Occipital lobe (tissue), 3 donors: ENCODE measurements at places on chromosomes 7 and 10.

- no peak for DNase-seq
Measured at GRCh38 chr10:116247691-116248090, 25.3 kb downstream of the GFRA1 start.

DNA sequence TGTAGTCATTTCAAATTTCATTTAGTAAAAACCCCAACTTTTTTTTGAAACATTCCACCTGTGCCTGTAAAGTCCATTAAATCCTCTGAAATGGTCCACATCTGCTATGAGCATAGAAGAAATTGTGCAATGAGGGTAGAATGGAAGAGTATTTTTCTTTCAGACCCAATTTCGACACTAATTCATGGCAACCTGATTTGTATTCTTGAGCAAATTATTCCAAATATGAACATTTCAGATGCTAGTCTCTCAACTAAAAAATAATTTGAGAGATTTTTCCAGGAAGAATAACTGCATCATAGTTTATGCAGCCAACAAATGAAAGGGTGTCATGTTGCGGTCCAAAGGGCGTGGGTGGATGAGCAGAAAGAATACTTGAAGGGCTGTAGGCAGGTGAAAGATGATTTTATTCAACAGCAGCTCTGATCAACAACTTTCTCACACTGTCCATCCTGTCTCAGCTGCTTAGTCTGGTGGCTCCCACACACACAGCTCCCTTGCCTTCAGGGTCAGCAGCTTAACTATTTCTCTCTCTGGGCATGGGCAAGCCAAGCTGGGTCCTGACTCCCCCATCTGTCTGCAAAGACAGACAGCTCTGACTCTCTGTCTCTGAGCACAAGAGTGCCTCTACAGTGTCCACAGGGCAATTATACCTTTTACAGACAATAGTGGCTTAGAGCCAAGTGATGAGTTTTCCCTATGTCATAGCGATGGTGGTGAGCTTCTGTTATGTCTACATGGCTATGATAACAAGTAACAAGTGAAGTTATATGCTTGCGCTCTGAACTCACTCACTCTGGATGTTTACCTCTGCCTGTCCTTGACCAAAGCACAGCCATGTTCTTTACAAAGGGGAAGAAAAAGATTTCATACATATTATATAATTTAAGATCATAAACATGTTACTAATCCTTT is 11.5 kb downstream of the STEAP2 start:
- DNase-seq, result no peak

- no peak for DNase-seq
Measured at GRCh38 chr7:144452064-144452463, 48.6 kb upstream of the NOBOX start.

GRCh38 chr10:10421071-10421470 is 596.6 kb upstream of the CELF2 start:
- no peak for DNase-seq

GRCh38 chr10:30454744-30455510 is 20.9 kb downstream of the MAP3K8 start:
- DNase-seq, result no peak

GRCh38 chr7:6727663-6728062 is 20.9 kb upstream of the ZNF12 start:
- no peak for DNase-seq

GRCh38 chr10:44948642-44949041 is 11.0 kb upstream of the RASSF4 start:
- no peak for DNase-seq

DNA sequence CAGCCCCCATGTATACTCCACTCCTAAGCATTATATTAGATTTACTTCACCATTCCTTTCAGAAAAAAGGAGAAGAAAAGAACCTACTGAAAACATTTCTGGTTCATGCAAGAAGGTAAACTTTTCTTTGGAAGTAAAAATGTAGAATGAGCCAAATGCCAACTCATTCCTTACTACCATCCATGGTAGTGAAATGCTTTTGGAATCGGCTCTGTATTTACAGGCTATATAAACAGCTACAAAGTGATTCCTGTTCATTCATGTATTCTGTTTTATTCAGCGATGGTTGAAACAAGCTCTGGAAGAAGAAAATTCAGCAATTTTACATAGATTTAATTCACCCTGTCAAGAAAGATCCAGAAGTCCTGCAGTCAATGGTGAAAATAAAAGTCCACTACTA is 91.6 kb downstream of the KMT2E start:
- no peak for DNase-seq
